ENCODE measurements at places on chromosomes 4 and X. TPM values are rescaled to one million over a fixed set of nuclear protein-coding genes. Genes with fewer than 3 reads are reported as not detected.

The NPNT gene
- 0.59 TPM for total RNA-seq

The CDKL2 gene
- 0.88 TPM for total RNA-seq

The CENPVL3 gene
- not detected for total RNA-seq

The FGFRL1 gene
- 29.2 TPM for total RNA-seq

The USP17L17 gene
- total RNA-seq: not detected

The CORIN gene
- total RNA-seq: 0.88 TPM

The SH3RF1 gene
- 33.0 TPM for total RNA-seq

The TIGD4 gene
- 0.36 TPM for total RNA-seq

The SSX4 gene
- total RNA-seq: not detected

The NALF2 gene
- total RNA-seq: not detected

Data from osteoblast (primary cell).